ENCODE measurements at places on chromosomes 1 and 21.

DNA sequence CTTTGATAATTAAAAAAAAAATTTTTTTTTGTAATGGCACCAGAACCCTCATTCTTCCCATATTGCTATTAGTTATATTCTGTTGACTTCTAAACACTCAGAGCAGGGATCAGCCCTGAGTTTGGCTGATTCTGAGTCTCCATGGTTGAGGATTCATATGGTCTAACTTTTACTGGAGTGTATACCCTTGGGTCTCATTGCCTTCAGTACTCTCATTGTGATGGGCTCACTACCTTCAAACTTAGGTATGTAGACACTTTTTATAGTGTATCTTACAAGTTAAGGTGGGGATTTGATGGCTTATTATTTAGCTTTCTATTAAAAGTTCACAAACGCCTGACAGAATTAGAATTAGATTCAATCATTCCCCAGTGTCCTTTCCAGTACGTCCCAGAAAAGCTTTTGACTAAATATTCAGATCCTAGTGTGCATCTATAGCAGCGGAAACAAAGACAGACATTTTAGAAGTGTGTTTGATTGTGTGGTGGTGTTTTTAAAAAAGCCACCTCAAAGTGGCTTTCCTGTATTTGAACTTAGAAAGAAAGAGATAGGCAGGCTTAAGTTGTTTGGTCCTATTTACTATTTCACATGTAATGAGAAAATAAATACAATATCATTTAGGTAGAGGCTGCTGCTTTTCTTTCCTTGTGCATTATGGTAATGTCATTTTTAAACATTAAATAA is 1.4 kb downstream of the MACF1 start:
- DNase-seq: no peak

DNA sequence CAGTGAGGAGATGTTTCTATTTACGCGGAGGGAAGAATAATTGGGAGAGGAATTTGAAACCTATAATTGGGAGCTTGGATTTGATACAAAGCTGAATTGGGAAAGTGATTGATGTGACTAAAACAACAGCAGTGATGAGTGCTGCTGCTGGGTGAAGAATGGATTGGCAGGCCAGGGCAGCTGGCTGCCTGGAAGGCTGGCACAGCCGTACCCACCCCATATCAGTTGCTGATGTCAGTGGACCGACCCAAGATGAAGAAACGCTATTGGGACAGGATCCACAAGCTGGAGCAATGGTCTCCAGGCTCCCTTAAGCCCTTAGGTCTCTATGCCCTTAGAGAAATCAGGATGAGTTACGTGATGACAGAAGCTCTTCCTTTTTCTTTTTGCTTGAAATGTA is 47.4 kb downstream of the GRIK1 start:
- DNase-seq: no peak

DNA sequence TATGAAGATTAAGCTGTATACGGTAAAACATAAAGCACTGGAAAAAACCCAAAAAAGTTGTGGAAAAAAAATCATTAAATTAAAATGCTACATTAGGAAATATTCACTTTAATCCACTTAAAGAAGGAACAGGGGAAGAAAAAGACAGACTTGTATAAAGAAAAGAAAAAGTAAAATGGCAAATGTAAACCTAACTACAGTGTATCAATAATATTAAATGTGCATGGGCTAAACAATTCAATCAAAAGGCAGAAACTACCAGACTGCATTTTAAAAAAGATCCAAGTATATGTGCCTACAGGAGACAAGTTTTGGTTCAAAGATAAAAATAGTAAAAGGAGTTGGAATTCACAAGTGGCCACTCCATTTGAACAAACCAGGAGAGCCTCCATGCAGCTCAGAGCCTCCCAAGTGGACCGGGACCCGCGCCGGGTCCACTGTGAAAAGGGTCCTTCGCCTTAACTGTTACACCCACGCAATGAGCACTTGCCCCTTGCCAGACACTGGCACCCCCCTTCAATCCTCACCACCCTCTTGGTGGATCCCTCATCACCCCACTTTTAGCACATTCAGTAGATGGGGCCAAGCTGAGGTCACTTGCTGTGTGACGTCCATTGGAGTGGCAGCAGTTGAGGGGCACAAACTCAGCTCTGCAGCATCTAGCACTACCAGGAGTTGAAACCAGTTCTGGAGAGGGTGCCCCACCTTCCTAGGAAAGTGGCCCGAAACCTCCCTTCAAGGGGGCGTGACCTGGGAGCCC is 898 bp downstream of the C1orf174 start:
- DNase-seq: no peak

- no peak for DNase-seq
These were observed 10.7 kb upstream of the PLXNA2 start for GRCh38 chr1:208254862-208255261.

- no peak for DNase-seq
These were observed 48.6 kb downstream of the CD34 start for GRCh38 chr1:207862241-207862787.

DNA sequence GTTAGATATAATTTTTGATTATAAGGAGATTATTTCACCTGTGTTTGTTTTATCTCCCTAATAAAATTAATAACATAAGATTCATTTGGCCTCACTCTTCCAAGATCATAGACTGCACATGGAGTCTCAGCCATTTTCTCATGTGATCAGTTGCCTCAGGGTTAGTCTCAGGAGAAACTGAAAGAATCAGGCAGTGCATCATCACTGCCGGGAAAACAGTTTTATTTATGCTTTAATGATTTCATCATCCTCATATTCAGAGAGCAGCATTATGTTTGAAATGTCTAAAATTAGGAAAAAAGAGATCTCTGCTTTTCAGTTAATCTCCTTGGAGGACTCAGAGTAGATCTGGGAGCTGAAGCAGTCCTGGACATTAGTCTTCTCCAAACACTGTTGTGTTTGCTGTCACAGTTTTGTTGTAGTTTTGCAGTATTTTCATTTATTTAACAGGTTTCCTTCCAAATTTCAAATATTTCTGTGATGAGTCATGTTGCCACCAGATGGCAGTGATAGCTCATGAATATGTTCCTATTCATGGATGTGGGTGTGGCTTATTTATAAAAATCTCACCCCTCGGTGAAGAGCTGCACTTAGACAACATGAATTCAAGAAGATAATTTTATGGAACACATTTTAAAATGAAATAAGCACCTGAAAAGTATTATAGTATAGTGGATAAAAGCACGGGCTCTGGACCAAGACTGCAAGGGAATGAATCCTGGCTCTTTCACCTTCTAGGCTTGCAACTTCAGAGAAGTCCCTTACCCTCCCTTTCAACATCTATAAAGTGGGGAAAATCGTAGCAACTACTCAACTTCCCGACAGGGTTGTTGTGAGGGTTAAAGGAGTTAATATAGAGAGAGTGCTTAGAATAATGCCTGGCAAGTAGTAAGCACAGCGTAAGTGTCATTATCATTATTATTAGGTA is 31.2 kb downstream of the CHD1L start:
- no peak for DNase-seq

DNA sequence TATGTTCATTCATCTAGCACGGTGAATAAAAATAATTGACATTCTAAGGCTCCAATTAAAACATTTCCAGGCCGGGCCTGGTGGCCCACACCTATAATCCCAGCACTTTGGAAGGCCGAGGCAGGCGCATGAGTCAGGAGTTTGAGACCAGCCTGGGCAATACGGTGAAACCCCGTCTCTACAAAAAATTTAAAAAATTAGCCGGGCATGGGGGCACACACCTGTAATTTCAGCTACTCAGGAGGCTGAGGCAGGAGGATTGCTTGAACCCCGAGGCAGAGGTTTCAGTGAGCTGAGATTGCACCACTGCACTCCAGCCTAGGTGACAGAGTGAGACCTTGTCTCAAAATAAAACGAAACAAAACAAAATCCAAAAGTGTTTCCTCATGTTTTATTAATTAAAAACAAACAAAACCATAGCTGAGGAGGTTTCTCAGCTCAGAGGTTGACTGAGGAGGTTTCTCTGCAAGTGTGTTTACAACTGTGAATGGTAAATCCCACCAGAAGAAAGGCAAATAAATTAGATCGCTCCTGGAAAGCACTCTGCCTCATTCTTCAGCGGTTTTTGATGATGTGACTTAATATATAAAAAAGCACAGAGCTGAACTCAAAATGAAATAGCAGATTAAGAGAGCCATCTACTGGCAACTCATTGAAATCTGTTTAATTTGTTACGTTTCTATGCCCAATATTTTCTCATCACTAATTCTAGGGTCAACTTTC is 37.7 kb upstream of the ATG4C start:
- no peak for DNase-seq

- DNase-seq: no peak
These were observed 14.5 kb upstream of the VPS13D start for GRCh38 chr1:12215118-12215961.

DNA sequence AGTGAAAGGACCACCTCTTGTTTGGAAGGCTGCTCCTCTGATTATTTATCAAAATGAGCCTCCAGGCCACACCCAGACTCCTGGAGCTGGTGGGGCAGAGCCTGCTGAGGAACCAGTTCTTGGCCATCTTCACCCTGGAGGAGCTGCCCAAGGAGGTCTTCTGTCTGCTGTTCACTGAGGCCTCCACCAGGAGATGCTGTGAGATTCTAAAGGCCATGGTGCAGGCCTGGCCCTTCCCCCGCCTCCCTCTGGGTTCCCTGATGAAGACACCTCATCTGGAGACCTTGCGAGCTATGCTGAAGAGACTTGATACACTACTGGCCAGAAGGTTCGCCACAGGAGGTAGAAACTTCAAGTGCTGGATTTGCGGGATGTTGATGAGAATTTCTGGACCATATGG is 61.7 kb upstream of the GJA8 start:
- DNase-seq: no peak

GRCh38 chr1:28878796-28879195 is 35.6 kb upstream of the EPB41 start:
- DNase-seq: no peak

DNA sequence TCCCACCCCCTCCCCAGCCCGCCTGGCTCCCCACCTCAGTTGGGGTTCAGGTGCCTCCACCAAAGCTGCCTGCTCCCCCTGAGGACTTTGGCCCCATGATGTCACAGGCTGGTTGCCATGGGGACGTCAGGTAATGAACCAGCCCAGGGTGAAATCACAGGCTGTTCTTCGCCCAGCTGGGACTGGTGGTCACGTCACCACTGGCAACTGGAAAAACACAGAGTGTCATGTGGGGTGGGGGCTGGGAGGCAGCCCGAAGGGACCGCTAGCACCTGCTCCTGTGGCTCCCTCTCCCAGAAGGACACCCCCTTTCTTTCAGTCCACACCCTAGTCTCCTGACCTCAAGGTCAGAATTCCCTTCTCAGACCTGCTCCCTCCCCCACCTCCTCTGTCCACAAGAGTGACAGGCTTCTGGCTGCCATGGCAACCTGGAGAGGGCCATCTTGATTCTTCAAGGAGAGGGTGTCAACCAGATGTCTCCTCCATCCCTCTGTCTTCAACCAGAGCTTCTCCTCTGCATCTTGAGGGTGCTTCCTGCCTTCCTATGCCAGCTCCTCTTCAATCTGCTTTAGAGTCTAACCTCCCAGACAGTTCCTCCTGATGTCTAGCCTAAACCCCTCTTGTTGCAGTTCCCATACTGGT is 6.2 kb downstream of the FAM131C start:
- no peak for DNase-seq

GRCh38 chr1:39720094-39720999 is 18.3 kb upstream of the PPIE start:
- DNase-seq: no peak

GRCh38 chr1:247054992-247055415 is 23.6 kb downstream of the ZNF670 start:
- DNase-seq: no peak

GRCh38 chr1:215872658-215873057 is 305.6 kb downstream of the KCTD3 start:
- DNase-seq: no peak

GRCh38 chr1:204084247-204084772 is 11.4 kb downstream of the SOX13 start:
- DNase-seq: no peak

GRCh38 chr1:9362488-9362887 is 69.8 kb downstream of the SPSB1 start:
- no peak for DNase-seq

- DNase-seq: no peak
These were observed 107.7 kb downstream of the ITSN1 start for GRCh38 chr21:33750017-33750416.

GRCh38 chr1:71666609-71667008 is 585.8 kb upstream of the ZRANB2 start:
- DNase-seq: no peak

GRCh38 chr21:18725653-18726052 is 322.1 kb upstream of the TMPRSS15 start:
- no peak for DNase-seq

GRCh38 chr21:15301736-15302135 is 236.9 kb upstream of the NRIP1 start:
- no peak for DNase-seq
